ENCODE measurements at places on chromosomes 3 and 15.

GRCh38 chr15:31267161-31268107 lies 59.2 kb upstream of the KLF13 start:
- peak; percentile 34 for DNase-seq

GRCh38 chr3:23567917-23568316 lies 237.8 kb upstream of the UBE2E1 start:
- no peak for DNase-seq

GRCh38 chr15:28892789-28893610 lies 7.2 kb downstream of the APBA2 start:
- DNase-seq: no peak

DNA sequence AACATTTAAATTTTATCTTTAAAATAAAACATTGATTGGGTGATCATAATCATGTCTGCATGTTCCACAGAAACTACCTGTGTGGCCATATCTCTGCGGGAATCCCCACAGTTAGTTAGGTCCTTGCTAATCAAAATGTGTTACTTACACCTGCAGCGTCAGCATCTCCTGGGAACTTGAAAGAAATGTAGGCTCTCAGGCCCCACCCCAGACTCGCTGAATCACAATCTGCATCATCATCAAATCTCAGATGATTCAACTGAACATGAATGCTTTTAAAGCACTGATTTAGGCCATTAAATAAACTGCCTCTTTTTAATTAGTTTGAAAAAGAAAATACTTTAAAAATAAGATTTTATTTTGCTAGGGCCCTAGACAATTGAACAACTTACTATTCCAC lies 577.8 kb downstream of the PYDC2 start:
- DNase-seq: no peak

DNA sequence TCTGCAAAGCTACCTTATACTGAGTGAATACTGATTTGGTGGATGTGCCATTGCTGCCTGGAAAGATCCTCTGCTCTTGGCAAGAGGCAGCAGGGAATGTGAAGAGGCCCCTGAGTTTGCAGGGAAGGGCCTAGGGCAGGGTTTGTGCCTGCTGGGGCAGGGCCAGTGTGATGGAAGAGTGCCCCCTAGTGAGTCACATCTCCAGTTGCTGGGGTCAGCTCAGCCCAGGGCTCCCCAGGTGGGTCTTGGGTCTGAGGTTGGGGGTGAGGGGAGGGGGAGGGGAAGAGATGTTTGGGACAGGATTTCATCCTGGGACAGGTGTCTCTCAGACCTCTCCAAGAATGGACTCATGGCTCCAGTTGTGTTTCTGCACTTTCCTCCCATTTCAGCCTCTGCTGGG lies 4.1 kb upstream of the AMOTL2 start:
- DNase-seq: no peak

- DNase-seq: no peak
These were observed 99.8 kb downstream of the MECOM start for GRCh38 chr3:169563775-169564059.

DNA sequence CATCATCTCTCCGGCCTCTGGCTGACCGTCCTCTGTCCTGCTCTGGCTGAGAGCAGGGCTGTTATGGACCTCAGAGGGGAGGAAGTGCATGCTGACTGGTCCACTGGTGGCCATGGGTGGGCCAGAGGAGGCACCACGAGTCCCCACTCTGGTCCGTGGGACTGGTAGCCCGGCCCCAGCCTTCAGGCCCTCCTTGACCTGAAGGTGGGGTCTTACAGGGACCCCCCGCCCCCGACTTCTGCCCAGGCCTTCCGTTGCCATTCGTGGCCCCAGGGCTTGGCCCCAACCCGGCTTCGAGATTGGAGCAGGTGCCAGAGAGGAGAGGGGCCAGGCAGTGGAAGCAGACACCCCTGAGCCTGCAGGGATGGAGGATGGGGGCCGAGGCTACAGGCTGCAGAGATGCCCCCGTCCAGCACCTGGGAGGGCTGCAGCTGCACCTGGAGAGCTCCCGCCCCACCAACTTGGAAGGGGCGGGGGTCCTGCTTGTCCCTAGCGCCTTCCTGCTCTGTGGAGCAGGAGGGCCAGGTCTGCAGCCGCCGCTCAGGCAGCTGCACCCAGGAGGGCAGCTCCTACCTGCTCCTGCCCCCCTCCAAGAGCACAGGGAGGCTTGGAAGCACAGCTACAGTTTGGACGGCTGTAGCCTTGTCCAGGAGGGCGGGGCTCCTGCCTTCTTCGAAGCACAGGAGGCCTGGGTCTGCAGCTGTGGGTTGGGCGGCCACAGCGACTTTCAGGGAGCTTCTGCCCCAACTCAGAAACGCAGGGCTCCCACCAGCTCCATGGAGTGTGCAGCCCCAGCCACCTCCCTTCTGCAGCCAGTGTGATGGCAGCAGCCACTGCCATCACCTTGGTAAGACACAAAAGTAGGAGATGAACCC lies 142.5 kb downstream of the KLF13 start:
- peak; percentile 23 for DNase-seq

GRCh38 chr3:16286161-16286560 lies 21.1 kb downstream of the OXNAD1 start:
- peak; percentile 60 for DNase-seq

DNA sequence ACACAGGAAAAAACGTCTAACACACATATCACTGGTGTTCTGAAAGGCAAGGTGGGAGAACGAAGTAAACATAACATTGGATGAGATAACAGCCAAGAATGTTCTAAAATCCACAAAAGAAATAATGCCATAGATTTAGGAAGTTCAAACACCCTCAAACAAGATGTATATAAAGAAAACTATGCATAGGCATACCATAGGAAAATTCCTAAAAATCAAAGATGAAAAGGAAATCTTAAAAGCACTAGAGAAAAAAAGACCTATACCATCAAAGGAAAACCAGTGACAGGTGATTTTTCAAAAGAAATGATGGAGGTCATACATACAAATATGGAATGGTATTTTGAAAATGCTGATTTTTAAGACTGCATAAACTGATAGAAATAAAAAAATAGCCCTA lies 57.3 kb downstream of the GLB1 start:
- DNase-seq: no peak

DNA sequence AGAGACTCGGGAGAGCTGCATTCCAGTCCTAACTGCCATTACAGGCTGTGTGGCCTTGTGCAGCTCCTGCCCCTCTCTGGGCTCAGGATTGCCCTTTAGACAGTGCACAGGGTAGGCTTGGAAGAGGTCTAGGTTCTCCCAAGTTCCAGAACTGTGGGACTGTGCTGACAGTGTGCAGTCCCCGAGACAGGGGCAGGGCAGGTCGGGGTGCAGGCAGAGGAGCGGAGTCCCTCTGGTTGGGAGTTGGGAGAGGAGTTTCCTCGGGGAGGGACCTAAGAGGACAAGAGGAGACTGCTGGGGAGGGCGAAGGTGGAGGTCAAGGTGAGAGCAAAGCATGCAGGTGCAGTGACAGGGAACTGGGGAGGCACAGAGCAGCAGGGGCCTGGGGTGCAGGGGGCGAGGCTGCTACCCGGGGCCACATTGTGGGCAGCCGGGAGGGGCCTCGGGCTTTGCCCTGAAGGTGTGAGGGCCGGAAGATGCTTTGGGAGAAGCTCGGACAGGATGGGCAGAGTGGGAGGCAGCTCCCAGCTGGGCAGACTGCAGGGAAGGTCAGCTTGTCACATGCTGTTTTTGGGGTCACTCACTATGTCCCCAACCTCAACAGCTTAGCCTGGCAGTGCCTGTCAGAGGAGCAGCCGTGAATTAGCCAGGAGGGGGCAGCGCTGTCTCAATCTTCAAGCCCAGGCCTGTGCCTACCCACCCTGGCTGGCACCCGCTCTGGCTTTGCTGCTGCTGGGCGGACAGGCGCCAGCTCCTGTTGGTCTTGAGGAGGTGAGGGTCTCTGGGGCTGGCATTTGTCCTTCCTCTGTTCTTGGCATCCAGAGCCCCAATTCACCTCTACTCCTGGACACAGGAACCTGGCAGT lies 15.4 kb upstream of the CSPG4 start:
- peak; percentile 82 for DNase-seq

GRCh38 chr3:101203411-101203810 lies 117.0 kb downstream of the IMPG2 start:
- DNase-seq: no peak

GRCh38 chr3:134105876-134106556 lies 76.3 kb upstream of the SLCO2A1 start:
- no peak for DNase-seq

- no peak for DNase-seq
These were observed 29.4 kb upstream of the ATP8B4 start for GRCh38 chr15:50148362-50148963.

DNA sequence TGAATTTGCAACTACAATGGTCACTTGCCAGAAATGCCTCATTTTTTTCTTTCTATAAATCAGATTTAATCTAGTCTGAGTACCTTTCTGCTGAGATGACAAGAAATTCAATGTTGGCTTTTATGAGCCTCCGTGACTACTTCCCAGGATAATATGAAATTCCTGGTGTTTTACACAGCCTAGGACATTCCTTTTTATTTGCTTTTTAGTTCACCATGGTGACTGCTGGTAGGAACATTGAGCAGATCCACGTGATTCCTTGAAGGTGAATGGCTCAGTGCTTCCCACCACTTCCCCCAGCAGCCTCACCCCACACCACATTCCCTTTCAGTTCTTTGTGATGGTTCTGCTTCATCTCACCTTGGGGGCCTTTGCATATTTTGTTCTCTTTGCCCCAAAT lies 4.3 kb upstream of the NPTN start:
- DNase-seq: no peak

DNA sequence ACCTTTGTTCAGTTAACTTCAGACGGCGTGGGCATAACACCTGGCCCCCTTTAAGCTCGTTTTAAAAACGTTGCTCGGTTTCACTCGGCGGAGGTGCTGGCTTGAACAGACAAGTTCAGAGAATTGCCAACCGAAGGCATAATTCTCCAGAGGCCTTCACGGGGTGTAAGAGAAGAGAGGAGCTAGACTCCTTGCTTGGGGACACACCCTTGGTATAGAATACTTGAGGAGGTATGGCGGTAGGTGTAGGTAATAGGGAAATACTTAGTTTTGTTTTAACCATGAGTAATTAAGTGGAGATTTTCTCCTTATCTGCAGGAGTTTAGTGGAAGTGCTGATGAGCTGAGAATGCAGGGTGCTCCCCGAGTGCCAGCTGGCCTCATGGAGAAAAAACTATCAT lies 921 bp downstream of the FBXL2 start:
- no peak for DNase-seq

GRCh38 chr3:50737193-50737905 lies 62.6 kb downstream of the DOCK3 start:
- DNase-seq: no peak

- no peak for DNase-seq
These were observed 607.4 kb downstream of the ROBO1 start for GRCh38 chr3:79160421-79160820.

- no peak for DNase-seq
These were observed 91.8 kb downstream of the TOP2B start for GRCh38 chr3:25572919-25573385.

DNA sequence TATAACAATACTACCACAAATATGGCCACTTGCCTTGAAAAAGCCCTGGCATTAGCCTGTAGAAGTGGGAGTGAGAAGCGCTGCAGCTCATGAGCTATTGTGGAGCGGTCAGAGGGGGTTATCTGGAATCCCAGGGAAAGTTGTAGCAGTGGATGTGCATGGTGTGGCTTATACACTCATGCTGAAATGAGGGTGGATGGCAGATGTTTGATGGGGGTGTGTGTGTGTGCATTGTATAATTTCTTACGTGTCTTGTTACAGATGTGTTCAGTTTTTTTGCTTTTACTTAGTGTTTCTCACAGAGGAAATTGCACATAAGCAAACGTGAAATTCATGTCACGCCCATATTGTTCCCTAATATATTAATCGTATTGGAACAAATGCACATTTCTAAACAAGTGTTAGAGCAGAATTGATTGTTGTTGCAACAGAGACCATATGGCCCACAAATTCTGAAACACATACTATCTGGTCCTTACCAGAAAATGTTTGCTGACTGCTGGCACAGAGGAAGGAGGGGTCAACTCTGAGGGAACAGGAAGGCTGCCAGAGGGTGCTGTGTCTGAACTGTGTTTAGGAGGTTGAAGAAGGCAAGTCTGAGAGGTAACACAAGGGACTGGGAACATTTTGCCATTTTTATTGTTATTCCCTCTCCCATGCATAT lies 200.0 kb upstream of the CFAP20DC start:
- no peak for DNase-seq

DNA sequence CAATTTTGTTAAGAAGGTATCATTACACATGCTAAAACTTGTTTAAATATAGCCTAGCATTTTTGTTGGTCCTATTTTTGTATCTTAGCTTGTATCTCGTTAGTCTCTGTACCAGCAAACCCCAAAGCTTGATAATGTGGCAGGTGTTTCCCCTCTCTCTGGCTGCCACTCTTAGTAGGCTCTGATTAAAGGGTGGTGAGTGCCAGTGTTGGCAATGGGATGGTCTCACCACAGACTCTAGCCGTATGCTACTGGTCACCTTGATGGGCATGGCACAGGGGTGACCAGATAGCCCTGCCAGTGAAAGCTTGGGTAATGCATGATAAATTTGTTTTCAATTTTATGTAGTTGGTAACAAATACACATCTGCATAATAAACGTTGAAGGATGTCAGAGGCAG lies 188.3 kb downstream of the CFAP20DC start:
- DNase-seq: no peak

DNA sequence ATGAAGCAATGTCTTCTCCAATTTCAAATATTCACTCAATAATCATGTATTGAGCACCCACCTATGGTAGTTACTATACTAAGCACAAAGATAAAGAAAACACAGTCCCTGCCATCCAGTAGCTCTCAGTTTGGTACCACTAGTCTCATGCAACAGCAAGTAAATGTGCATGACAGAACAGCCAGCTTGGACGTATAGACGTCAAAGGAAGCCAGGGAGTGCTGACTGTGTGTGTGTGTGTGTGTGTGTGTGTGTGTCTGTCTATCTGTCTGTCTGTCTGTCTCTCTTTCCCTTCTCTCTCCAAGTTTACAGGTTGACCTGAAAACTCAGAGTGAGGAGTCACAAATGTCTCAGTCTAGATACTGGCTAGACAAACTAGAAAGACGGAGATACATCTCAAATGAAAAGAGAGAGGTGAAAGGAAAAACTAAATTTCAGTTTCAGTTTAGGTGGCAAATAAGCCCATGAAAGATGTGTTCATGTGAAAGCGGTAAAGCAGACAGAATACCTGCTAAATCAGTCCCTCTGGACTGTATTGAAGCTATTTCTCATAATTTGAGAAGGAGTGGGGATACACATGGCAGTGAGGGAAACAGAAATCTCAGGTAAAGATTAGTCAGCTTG lies 141.1 kb upstream of the PTPRG start:
- no peak for DNase-seq

GRCh38 chr3:29914861-29915524 lies 634.1 kb downstream of the RBMS3 start:
- DNase-seq: no peak

- no peak for DNase-seq
These were observed 36.9 kb upstream of the LRIG1 start for GRCh38 chr3:66537735-66538134.

GRCh38 chr3:72009851-72010443 lies 225.0 kb upstream of the PROK2 start:
- DNase-seq: no peak

DNA sequence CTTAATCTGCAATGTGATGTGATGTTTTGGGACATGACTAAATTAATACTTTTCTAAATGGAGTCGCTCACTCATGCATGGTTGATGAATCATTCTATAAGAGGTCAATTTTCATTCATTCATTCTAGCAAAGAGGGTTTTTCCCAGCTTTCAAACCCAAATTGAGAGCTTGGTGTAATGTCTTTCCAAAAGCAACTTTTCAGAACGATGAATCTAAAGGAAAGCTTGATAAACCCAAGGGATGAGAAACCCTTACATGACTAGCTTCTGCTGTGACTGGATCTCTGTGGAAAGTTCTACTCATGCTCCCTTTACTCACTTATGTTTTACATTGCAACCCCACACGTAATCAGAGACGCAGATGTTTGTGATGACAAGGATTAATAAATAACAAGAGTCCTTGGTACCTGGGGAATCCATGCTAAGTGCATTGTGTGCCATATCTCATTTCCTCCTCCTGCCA lies 47.7 kb downstream of the PDZRN3 start:
- no peak for DNase-seq
